ENCODE measurements at places on chromosomes 3 and 15.

DNA sequence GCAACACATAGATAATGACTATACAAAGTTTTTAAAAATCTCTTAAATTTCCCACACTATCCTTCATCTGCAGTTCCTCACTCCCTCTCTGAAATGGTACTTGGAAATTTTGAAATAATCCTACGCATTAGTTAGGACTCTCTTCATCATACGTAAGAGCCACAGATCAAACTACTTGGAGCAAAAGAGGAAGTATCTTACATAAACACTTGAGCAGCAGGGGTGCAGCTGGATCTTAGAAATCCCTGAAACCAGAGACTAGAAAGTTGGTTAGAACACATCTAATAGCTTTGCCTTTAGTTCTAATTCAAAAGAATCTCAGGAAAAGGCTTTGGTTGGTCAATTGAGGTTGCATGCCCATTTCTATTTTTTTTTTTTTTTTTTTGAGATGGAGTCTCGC lies 38.8 kb upstream of the ZNF445 start:
- DNase-seq = no peak

- DNase-seq = peak; percentile 82
Observed at GRCh38 chr15:68875377-68876116, 54.8 kb upstream of the SPESP1 start.

DNA sequence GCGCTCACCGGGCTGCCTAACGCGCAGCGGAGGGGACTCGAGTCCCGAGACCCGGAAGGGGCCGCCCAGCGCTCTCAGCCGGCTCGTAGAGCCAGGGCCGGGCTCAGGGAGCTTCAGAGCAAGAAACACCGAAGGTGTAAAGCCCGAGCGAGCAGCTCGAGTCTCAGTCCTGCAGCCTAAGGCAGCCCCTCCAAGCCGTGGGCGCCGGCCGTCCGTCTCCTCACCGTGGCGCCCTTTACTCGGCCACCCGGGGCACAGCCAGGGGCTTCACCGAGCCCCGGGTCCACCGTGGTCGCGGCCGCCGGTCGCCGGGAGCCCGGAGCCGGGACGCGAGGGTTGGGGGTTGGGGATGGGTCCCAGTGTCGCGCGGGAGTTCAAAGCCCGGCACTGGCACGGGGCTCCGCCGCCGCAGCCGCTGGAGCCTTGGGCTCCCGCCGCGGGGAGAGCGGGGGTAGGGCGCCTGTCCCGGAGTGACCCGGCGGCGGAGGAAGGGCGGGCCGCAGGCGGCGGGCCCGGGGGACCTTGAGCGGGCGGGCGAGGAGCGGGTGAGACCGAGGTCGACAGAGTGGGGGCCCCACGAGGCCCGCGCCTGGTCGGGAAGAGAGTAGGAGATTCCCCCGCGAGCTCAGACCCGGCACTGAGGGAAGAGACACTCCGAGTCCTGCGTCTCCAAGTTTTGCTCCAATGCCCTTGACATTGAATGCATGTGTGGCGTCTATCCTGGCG lies 26.9 kb upstream of the THRB start:
- DNase-seq = no peak

DNA sequence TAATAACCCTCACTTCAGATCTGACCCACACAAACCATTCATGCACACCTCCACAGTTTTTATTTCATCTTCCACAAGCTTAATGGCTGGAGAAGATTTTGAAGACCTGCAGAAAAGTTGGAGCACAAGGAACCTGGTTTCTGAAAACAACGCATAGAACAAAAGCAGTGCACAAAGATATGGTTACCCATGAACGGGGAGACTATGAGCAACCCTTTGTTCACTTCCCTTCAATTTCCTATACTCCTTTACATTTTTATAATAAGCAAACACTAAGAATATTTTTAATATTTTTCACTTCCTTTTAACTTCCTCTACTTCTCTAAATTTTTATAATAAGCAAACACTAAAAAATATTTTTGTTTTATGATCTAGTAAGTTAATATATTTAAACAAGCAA lies 103.5 kb upstream of the UBE2E2 start:
- no peak for DNase-seq

GRCh38 chr3:11601446-11602238 lies 42.1 kb downstream of the VGLL4 start:
- DNase-seq = no peak

GRCh38 chr3:189316296-189317019 lies 144.7 kb downstream of the TPRG1 start:
- DNase-seq = no peak

GRCh38 chr3:139353920-139354556 lies 10.2 kb downstream of the MRPS22 start:
- no peak for DNase-seq

- DNase-seq = no peak
Observed at GRCh38 chr3:160374925-160375324, 24.1 kb downstream of the IFT80 start.
